Activated CD4-positive, alpha-beta T cell treated with anti-CD3 and anti-CD28 coated beads for 1 hour (primary cell): ENCODE measurements at places on chromosomes 2 and 18.

DNA sequence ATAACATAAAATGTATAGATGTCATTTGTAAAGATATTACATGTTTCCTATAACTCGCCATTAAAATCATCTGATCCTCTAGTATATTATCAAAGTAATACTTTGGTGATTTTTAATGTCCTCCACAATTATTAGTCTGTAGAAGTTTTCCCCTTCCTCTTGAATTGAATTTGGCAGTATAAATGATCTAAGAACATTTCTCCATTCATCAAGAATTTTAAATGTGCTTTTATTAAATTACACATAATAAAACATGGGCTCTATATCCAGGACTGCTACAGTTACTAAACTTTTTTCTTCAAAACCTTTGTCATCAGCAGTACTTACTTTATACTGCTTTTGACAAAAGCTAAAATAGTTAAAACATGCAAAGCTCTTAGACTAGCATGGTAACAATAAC lies 315.4 kb upstream of the ZC3H15 start:
- DNase-seq: no peak

DNA sequence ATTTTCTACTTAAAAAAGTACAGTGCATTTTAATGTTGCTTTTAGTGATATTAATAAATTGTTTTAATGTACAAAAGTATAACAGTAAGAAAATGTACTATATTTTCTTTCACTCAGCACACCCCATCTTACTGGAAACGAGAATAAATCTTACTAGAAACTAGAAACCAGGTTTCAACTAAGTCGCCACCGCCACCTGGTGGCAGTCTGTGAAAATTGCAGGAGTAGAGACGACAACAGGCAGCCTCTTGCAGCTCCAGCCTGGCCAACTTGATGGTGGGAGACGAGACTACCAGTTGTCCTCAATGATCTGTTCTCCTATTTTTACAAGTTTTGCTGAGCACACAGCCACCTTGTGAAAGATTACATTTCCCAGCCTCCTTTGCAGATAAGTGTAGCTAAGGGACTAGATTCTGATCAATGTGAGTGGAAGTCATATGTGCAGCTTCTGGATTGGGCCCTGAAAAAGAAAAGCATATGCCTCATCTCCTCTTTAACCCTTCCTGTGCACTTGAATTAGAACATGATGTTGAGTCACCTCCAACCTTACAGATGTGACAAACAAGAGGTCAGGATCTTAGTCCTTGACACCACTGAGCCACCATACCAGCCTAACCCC lies 8.7 kb downstream of the OTOF start:
- no peak for DNase-seq

DNA sequence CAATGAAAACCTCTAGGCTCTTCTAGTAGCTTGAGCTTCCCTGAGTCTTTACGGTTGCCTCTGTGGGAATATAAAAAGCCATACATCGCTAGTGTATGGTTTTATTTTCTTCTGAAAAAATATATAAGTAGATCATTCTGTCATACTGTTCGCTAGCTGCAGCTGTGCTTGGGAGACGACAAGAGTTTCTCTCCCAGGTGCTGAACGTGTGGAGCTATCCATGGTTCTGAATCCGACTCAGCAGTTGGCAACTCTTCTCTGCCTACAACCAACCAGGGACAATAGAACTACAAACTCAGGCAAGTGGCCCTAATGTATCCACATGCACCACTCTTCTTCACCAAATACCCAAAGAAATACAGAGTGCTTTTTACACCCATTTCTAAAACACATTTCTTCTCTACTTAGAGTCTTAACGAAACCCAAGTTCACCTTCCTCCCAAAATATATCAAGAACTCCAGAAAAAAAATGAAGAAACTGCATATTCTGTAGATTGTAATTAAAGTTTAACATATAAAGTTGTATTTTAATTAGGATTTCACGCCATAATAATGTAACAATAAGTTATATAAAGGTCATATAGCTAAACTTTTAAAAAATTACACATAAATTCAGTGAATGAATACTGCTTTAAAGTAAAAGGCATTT lies 2.2 kb upstream of the KCNH7 start:
- no peak for DNase-seq

DNA sequence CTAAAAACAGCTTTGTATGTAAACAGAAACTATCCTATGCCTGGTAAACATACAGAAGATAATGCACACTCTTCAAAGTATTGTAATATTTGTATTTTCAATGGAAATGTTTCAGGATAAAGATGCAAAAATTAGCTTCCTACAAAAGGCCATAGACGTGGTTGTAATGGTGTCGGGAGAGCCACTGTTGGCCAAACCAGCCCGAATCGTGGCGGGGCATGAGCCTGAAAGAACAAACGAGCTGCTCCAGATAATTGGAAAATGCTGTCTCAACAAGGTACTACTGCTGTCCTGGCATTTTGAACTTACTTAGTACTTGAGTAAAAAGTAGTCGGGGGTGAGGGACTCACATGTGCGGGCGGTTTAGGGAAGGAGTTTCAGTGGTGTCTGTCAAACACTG lies 5.4 kb downstream of the TRAF3IP1 start:
- DNase-seq: no peak

- no peak for DNase-seq
Observed at GRCh38 chr18:31720867-31721266, 36.5 kb upstream of the B4GALT6 start.

DNA sequence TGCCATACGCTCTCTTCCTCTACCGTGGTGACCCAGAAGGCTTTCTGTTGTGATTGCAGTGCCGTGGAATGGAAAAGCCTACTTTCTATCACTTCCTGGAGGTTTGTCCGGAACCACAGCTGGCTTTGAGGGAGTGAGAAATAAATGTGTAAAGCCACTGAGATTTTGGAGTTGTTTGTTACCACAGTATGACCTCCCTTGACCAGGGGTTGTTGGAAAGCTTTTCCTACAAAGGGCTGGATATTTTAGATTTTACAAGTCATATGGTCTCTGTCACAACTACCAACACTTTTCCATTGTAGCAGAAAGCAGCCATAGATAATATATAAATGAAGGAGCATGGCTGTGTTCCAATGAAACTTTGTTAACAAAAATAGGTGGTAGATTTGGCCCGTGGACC lies 70.3 kb downstream of the VAPA start:
- DNase-seq: no peak

- DNase-seq: no peak
Observed at GRCh38 chr18:75696391-75696790, 268.9 kb upstream of the SMIM21 start.

GRCh38 chr2:171762879-171763573 lies 75.8 kb downstream of the DYNC1I2 start:
- DNase-seq: no peak

DNA sequence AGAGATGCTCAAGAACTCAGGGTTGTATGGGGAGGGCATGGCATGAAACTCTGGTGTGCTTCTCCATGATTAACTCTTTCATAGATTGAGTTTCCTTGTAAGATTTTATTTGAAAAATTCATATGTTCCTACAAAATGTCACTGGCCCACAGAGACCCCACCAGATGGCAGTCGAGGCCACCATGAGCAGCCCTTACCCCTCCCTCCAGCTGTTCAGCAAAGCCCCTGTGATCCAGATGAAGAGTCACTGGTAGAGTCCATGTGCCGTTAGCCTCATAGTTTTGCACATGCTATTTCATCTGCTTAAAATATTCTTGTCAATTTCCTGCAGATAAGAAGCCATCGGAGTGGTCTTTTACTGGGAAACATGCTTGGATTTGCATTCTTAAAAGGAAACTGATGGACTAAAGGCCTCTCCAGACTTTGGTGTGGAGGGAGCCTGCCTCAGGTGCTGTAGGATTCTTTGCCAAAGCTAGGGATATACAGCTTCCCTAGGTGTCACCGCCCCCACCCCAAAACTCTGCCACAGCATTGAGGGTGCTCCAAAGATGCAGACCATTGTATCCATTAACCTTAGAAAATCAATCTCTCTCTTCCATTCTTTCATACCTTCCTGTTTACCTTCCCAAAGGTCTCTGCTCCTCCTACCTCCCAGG lies 18.8 kb downstream of the ZNF385B start:
- no peak for DNase-seq

DNA sequence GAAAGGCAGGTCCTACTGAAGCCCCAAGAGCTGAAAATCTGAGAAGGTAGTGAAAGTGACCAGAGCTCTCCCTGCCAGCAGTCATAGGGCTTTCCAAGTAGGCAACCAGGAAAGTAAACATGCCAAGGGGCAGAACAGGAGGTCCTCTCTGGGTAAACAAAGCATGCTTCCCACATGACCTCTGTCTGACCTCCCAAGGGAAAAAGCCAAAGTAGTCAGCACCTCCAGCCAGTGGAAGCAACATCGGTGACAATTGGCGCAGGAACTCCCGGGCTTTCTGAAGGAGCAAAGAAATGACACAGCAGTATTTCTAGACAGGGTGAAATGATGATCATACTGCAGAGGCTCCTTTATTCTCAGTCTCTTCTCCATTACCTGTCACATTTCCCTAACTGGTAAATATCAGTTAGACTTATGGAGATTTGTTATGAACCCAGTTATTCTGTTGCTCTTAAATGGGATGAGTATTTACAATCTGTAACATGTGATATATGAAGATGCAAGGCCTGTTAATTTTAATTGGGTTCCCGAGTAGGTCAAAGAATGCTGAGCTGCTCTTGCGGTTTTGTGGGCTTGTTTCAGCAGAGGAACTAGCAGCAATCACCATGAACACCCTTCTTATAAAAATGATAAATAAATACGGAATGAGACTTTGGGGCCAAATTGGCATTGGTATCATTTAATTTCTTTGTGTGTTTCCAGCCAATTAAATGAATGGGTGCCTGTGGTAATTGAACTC lies 321.0 kb downstream of the RND3 start:
- DNase-seq: no peak

GRCh38 chr2:99299580-99299979 lies 1.4 kb downstream of the LYG1 start:
- no peak for DNase-seq

GRCh38 chr2:29295845-29296244 lies 180.6 kb downstream of the CLIP4 start:
- DNase-seq: no peak

GRCh38 chr2:211534632-211535031 lies 978.2 kb downstream of the CPS1 start:
- DNase-seq: no peak

GRCh38 chr2:27833931-27834330 lies 56.3 kb downstream of the RBKS start:
- no peak for DNase-seq

DNA sequence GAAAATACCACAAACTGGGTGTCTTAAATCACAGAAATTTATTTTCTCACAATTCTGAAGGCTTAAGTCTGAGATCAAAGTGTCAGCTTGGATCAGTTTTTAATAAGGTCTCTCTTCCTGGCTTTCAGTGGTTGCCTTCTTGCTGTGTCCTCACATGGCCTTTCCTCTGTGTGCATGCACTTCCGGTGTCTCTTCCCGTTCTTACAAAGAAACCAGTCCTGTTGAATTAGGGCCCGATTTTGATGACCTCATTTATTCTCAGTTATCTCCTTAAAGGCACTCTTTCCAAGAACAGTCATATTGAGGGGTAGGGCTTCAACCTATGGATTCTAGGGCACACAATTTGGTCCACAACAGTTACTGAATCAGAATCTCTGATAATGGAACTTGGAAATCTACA lies 5.4 kb upstream of the XIRP2 start:
- no peak for DNase-seq

DNA sequence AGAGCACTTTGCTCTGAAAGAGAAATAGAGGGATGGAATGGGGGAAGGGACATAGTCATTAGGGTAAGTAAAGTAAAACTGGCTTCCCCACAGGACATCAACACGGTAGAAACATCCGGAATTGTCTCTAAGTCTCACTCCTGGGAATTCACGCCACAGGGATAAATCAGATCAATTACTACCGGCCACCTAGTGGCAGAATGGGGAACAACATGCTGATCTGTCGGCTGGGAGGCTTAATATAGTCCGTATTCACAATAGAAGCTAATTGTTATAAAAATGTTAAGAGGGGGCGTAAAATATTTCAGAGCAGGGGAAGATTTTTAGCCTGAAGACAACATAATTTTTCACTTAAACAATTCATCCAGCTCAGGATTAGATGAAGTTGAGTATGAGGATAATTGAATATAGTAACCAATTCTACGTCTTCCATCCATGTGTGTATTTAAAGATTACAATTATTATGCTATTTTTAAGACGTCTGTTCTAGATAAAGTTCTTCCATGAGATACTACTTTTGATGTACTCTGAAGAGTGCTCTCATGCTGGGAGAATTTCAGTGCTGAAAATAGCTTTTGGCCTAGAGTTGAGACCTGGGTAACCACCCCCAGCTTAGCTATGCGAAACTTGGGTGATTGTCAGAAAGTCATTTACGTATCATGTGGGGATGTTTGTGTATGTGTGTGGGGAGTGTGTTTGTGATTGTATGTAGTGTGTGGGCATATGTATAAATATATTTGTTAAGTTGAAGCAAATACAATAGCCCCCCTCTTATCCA lies 65.7 kb downstream of the LRRTM1 start:
- no peak for DNase-seq

- DNase-seq: no peak
Observed at GRCh38 chr18:67131498-67131897, 385.0 kb downstream of the DSEL start.

DNA sequence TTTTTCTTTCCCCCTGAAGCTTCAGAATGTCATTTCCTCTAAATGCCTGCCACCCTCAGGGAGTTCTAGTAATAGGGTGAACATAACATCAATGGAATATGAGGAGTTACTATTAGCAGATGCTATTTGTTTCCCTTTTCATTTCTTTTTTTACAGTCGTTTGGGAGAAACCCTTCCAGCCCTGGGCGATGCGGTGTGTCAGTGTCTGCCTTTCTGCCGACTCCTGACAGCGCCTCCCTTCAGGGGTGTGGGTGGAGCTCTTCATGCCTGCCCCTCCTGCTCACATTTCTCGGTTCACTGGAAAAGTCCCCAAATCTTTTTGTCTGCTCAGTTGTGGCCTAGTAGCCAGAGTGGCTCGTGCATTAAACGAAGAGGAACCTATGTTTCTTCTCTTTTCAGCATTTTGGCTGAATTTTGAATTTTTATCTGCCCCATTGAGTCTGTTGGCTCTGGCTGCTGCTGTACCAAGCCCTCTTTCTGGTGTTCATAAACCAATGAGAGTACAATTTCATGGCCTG lies 72.3 kb downstream of the FMNL2 start:
- no peak for DNase-seq

- no peak for DNase-seq
Observed at GRCh38 chr2:16798472-16798871, 132.8 kb upstream of the CYRIA start.

DNA sequence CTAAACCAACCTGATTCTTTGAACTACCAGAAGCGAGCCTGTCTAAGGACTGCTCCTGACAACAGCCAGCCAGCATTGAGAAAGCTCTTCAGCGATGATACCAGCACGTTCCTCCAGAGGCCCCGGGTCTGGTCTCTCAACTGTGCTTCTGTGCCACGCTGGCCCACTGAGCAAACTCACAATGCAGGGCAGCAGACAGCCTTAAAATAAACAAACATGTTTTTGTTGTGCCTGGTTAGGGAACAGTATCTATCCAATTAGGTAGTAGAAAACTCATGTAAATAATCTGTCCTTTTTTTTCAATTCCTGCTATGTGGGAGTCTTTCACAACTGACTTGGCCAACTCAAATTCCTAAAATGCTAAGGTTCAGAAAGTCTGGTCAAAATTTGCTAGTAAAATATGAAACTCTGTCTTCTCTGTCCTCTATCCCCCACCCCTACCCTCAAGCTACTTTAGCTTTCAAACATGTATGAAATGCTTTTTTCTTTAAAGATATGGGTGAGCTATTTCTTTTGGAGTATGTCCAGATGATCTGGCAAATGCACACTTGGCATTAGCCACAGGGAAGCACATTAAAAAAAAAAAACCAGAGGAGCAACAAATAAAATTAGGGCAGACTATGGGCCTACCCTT lies 21.4 kb upstream of the EML4 start:
- no peak for DNase-seq
